ENCODE measurements at places on chromosomes 11 and 22.

DNA sequence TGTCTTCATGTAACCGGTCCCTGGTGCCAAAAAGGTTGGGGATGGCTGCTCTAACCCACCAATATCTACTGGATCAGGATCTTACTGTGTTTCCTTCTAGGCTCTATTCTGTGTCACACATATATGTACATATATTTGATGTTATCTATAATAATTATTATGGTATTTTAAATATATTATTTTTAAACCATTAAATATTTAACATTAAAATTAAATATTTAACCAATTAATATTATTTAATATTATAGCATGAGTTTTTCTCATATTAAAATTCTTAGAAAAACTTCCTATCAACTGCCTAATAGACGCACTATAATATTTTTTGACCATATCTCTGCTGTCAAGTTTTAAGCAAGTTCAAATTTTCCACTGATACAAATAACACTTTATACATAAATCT lies 196.9 kb upstream of the PLET1 start:
- DNase-seq = no peak

- DNase-seq = peak; percentile 54
Observed at GRCh38 chr11:22432291-22433093, 94.3 kb downstream of the SLC17A6 start.

DNA sequence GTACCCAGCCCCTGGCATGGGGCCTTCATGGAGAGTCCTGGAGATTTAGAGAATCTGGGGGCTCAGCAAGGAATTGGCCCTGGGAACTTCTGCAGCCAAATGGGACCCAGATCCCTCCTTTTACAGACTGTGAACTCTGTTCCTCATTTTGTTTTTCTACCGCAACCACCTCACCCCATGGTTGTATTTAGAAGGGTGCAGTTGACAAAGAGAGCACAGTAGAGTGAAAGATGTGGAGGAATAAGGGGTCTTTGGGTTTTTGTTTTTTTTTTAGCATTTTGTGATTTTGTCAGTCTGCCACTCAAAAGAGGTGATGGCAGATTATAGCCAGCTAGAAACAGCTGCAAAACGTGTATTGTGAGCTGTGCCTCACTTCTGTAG lies 1.9 kb downstream of the ZNF74 start:
- no peak for DNase-seq

- peak; percentile 16 for DNase-seq
Observed at GRCh38 chr22:49328118-49328475, 499.6 kb downstream of the BRD1 start.

DNA sequence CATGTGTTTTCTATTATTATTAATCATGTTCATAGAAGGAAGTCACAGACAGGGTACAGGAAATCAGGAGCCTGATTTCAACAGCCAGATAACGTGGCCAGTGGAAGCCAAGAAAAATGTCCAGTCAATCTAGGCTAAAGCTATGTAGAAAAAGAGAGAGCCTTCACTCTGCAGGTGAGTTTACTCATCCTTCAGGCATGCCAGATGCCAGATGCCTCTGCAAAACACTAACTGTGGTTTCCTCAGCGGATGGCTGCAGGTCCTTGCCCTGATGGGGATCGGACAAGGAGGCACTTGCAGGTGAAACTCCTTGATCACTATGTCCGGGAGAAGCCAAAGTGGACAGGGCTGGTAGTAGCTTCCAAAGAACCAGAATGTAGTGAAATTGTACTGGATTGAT lies 962.3 kb upstream of the RAG2 start:
- no peak for DNase-seq

DNA sequence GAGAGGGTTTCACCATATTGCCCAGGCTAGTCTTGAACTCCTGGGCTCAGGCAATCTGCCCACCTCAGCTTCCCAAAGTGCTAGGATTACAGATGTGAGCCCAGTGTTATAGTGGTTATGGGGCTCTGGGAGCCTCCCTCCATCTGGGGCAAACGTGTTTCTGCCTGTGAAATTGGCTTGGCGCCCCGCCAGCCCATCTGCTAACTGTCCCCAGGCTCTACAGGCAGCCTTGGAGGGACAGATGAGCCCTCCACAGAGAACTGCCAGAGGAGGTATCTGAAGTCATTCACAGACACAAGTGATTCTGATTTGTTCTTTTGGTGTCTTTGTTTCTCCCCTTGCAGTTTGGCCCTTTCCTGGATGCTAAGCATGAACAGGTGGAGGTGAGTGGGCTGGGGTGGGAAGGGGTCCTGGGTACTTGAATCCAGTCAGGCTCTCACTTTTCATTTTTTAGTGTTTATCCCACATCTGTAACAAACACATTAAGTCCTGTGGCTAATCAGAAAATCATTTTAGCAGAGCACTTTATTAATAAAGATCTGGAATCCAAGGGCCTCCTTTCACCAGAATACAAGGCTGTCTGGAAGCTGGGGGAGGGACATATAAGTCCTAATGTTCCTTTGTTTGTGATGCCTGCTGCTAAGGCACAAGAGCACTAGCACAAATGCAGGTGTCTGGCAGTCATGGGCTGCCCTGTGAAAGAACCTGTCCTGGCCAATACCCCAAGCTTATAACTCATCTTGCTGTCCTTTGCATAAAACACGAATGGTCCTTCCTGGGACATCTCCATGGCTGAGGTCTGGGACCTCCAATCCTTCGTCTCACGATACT lies 25.7 kb upstream of the CDC42EP2 start:
- no peak for DNase-seq

DNA sequence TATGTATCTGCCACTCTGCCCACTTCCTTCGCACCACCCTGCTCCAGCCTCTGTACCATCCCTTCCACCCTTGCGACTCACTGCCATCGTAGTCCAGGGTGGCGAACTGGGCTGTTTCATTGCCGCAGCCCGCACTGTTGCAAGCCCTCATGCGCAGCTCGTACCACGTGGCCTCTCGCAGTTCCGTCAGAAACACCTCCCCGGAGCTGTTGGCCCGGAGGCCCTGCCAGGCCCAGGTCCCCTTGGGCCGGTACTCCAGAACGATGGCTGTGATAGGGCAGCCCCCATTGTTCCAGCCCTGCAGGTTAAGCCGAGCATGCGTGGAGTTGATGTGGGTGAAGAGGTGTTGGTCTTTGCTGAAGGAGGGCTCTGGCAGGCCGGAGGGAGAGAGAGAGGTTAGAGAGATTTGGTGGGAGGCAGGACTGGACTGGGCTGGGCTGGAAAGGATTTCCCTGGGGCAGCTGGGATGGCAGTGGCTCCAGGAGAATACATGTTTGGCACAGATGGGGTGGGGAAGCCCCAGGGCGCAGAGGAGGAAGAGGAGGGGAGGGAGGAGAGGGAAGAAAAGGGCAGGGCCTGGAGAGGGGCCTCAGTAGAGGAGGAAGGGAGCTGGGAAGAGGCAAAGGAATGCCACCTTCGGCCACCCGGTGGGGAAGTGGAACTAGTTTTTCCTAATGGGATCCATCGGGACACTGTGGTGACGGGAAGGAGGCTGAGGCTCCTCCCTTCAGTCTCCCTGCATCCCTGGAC lies 109.6 kb downstream of the CEP164 start:
- DNase-seq = no peak

DNA sequence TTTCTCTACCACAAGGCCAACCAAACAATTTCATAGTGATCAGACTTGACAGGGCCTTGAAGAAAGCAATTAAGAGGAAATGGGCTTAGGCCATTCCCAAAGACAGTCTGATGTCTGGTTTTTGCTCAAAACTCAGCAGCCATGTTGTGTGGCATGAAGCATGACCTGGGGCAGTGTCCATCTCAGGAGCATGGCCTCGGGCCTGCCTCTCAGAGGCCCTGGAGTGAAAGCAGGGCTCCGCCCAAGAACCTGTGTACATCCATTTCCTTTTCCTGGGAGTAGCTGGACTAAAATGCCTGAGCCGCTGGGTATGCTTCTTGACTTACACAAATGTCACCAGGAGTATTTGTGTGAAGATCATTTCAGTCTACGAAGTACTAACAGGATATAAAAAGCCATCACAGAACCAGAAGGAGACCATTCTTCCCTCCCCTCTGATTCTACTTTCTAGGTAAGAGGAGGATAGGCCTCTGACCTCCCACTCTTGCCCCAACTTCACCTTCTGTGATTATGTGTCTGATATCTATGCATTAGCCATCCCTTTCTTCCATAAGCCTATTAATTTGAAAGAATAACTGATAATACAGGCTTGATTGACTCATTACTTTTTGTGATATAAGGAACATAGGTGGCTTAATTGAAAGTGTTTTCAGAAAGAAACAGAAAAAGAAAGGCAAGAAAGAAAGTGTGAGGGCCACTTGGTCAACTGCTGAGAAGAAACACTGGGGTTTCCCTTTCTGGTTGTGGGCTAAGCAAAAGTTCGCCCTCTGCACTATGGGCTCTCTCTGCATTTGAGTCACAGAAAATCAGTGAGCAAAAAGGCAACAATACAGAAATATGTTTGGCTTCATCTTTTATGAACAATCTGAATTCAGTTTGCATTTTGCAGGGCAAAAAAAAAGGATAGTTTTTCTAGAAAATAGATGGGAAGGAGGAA lies 188.6 kb upstream of the MTMR2 start:
- no peak for DNase-seq

DNA sequence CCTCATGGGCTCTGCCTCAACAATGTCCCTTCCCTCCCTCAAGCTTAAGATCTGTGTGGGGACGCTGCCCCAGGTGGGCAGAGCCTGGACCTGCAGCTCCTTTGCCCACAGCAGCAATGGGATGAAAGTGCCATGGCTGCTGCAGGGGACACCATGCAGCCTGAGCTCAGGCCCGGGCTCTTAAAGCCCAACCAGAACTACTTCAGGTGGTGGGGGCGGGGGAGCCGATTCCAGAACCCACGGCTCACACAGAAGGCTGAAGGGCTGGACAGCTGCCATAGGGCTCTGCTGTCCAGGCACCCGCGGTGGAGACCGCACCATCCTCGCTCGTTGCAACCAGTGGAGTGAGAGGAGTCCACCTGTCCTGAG lies 12.5 kb downstream of the CHID1 start:
- peak; percentile 71 for DNase-seq

GRCh38 chr11:65116370-65117205 lies 913 bp downstream of the ZNHIT2 start:
- DNase-seq = peak; percentile 47

GRCh38 chr11:38476808-38477575 lies 1879.0 kb upstream of the RAG2 start:
- no peak for DNase-seq

DNA sequence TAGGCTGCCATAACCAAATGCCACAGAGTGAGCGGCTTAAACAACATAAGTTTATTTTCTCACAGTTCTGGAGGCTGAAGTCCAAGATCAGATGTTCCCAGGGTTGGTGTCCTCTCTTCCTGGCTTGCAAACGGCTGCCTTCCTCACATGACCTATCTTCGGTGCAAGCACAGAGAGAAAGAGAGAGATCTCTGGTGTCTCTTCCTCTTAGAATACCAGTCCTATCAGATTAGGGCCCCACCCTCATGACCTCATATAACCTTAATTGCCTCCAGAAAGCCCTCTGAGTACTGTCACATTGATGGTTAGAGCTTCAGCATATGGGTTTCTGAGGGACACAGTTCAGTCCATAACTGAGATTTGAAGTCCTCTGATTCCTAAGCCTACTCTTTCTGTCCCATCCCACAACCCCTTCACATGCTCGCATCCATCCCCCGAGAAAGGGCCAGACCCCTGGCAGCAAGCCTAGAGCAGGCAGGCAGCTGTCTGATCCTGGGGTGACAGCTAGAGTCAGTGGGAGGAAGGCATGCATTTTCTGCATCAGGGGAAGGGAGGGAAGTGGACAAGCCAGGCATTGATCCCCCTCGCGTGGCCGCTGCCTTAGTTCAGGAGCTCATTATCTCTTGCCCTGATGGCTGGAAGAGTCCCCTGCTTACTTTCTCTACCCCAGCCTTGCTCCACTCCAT lies 114.1 kb downstream of the FAR1 start:
- no peak for DNase-seq

- DNase-seq = no peak
Observed at GRCh38 chr11:121105063-121105480, 4.0 kb downstream of the TECTA start.

- no peak for DNase-seq
Observed at GRCh38 chr11:125416981-125417935, 78.8 kb downstream of the FEZ1 start.

DNA sequence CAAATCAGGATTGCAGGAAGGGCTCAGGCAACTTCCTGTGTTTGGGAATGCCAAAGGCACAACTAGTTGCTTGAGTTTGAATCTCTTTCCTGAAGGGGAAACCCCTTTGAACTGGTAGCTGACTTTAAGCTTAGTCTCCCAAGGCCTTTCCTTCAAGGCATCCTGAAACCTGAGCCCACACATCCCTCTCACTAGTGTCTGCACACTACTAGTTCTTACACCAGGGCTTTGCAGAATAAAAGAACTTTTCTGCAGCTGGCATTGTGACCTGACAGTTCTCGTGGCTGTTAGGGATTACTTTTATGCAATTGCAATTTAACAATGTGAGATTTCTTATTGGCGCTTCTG lies 95.4 kb downstream of the EXT2 start:
- no peak for DNase-seq

DNA sequence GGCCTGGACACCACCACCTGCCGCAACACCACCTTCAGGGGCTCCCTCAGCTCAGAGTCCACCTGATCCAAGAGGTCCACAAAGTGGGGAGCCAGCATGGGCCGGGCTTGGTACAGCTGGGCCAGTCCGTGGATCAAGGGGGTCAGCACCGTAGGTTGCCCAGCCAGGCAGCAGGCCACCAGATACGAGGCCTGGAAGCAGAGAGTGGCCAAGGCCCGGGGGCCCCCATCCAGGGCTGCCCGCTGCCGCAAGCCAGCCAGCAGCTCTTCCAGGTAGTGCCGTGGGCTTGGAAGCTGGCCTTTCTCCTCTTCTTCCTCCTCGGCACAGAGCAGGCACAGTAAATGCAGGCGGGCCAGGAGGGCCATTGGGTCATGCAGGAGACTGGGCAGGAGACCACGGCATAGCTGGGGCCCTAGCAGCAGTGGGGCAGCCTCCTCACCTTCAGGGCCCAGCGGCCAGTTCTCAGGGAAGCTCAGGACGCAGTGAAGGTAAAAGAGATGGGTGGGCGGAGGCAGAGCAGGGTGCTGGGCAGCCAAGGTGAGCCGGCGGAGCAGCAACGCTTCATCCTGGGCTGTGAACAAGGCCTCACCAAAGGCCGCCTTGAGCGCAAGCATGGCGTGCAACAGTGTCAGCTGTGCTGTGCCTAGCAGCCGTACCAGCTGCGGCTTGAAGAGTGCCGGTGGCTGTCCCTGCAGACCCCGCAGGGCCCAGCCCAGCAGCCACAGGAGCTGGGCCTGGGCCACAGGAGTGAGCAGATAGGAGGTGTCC lies 1.7 kb downstream of the AP5B1 start:
- DNase-seq = no peak

DNA sequence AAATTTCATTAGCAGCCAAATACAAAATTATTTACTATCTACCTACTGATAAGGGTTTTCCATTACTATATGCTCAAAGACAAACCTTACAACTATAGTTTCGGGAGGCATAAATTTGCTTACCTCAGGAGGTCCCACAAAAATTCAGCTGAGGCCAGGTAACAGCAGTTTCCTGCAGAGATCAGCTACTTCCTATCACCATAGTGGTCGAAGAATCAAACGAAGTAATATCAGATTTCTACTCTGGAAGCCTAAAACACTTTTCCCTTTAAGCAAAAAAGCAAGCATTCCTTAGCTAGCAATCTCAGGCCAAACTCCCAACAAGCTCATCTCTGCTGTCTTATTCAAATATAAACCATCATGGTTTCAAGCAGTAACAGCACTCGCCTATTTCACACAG lies 3.1 kb downstream of the NAP1L4 start:
- no peak for DNase-seq
